ENCODE measurements at places on chromosomes 5 and 9. TPM values are rescaled to one million over a fixed set of nuclear protein-coding genes. Genes with fewer than 3 reads are reported as not detected.
A peak's percentile ranks its signal among the peaks of the same experiment; 100 is the strongest.

The NME5 gene
- total RNA-seq, result 2.9 TPM

The RAI14 gene
- total RNA-seq, result 307 TPM

DNA sequence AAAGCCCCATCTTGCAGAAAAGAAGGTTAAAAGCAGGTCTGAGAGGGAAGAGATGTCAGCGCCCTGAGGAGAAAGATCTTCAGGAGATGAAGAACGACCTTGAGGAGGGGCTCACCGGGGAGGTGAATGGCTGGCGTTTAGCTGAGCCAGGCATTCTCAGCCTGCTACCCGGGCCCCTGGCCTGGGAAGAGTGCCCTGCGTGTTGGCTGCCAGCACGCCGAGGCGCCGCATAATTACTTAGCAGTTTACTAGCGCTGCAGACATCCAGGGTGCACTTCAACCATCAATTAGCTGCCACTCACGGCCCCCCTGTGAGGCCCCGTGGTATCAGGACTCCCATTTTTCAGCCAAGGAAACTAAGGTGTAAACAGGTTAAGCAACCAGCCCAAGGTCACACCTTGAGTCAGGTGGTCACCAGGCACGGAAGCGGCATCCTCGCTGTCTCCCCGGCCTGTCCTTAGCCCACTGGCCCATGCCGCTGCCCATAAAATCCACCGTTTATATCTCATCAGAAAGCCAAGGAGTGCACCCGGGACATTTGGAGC is 551.9 kb downstream of the BNC2 start:
- H3K36me3 ChIP-seq, result no peaks in the 10 kb centered on the region
- H3K27me3 ChIP-seq, result no peaks in the 10 kb centered on the region
- DNase-seq, result no peak
- H3K4me1 ChIP-seq, result peaks cover 5% of the 10 kb centered on the region

DNA sequence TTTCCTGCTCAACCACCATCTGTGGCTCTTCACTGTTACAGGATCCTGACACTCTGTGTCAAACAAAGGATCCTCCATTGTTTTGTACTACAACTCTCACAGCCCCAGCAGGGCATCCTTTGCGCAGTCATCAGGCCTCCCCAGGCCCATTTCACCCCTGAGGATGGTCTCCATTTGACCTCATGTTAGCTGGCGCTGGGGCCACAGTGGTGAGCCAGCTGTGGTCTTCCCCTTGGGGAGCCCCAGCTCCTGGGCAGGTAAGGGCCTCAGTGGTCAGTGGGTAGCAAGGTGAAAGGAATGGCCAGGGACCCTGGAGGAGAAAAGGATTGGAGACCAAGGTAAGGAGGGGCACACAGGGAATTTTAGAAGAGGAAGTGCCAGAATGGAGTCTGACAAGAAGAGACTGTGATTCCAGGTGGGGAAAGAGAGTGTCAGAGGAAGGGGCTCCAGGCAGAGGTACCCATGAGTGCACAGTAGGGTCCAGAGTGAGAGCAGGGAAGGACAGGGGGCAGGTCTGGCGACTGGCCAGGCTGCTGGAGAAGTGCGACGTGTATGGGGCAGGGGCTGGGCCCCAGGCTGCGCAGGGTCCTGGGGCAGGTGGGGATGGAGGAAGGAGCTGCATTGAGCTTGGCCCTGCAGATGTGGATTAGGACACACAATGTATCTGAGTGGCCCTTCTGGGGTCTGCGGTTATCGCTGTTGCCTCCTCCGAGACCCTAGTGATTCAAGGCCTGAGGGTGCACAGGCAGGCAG is 109.9 kb downstream of the PHF2 start:
- H3K4me3 ChIP-seq, result no peak overlapping the region
- no peaks in the 10 kb centered on the region for H3K27me3 ChIP-seq
- H3K27ac ChIP-seq, result no peak overlapping the region
- no peaks in the 10 kb centered on the region for H3K4me1 ChIP-seq
- no peaks in the 10 kb centered on the region for H3K36me3 ChIP-seq

DNA sequence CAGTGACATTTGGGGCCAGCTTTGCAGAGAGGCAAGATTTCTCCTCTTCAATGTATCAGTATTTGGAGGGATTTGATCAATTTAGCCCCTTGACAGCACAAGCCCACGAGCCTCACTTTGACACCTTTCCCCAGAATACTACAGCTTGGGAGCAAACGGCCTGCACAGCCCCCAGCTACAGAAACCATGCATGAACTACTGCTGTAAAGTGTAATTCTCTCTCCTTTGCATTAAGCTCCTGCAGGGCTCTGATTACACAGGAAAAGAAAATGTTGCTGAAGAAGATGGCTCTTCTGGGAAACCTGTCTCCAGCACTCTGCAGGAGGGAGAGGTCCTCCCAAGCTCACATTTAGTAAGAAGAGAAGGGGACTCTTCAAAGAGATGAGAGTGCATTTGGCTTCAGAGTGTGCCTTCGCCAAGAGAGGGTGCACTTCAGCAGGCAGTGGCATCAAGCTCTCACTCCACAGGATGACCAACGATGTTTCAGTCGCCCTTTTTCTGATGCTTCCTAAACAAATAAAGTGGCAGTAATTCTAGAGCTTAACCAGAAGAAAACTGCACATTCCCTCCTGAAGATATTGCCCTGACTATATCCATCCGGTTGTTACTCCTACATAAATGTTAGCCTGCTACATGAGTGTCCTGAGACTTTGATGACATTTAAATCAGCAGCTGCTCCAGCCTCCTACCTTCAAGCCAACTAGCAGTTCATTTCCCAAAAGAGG is 272.2 kb downstream of the AUH start:
- no peaks in the 10 kb centered on the region for H3K36me3 ChIP-seq
- H3K27me3 ChIP-seq, result no peaks in the 10 kb centered on the region
- H3K4me1 ChIP-seq, result no peaks in the 10 kb centered on the region
- peak; percentile 37 for DNase-seq

The PDE6A gene
- total RNA-seq, result 0.17 TPM

The C9orf153 gene
- not detected for total RNA-seq

The DMRT3 gene
- total RNA-seq, result not detected

The SELENOP gene
- 11.4 TPM for total RNA-seq

All from astrocyte (in vitro differentiated cells and primary cell).